ENCODE measurements at places on chromosomes 5 and 9.
A peak's percentile ranks its signal among the peaks of the same experiment; 100 is the strongest.

DNA sequence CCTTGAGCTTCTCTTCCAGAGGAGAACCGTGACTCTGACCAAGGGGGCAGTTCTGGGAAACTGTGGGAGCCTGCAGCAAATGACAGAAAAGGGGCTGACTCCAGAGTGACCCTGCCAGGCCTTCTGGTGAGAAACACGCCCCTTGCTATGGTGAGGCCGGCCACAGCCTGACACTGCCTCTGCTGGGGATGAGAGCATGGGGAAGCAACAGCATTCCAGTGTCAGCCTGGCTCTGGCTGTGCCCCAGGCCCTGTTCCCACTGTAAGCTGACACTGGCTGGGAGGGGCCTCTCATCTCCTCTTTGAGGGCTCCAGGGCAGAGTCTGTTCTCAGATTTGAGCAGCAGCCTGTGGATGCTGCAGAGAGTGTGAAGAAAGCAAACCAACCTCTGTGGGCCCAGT lies 180.0 kb upstream of the IL12B start:
- DNase-seq = peak; percentile 81

DNA sequence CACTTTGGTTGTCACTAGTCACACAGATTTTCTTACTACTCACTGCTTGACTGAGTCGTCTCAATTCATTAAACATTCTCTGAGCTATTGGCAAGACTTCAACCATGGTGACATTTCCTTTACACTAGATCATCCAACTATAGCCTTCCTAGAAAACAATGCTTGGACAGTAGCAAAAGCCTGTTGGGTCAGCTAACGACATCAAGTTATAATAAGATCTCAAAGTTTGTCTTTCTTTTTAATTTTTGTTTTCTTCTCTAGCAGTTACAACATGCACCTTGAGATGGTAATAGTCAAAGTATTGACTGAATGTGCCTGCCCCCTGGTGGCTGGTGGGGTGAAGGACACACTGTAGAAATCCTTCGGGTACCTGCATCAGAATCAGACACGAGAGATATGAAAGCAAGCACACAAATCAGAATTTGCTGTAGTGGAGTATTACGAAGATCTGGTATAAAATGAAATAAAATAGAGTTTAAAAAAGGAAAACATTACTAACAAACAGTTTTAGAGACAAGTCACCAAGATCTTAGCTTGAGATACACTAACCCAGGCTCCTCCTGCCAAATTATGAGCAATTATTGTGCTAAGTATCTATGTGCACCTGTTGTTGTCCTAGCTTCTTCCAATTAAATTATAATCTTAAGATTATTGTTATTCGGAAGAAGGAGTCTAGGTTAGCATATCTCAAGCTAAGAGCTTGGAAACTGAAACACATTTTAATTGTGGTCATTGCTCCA lies 81.2 kb downstream of the ARL15 start:
- peak; percentile 43 for DNase-seq

- DNase-seq = no peak
Measured at GRCh38 chr5:168813184-168813968, 234.2 kb upstream of the PANK3 start.

DNA sequence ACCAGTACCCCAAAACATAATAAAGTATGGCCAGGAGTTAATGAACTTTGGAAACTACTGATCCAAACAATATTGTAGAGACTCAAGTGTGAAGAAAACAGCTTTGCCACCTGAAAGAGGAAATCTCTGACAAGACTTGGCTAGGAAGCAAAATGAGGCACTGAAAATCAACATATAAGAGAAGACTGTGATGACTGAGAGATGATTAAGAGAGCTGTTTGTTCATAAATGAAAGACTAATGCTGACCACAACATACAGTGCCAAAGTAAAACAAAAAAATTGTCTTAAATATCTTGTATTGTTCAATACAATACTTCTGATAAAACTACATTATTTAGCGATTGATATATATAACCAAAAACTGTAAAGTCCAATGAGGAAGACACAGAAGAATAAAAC lies 7.2 kb downstream of the RC3H2 start:
- no peak for DNase-seq

All from H4 (cell line).